NCI-H2107 (cell line): ENCODE measurements at places on chromosomes 4 and X.

GRCh38 chr4:10119278-10119677 is 2.7 kb upstream of the WDR1 start:
- no peak for DNase-seq

- DNase-seq: no peak
Observed at GRCh38 chr4:17785858-17786257, 4.4 kb upstream of the FAM184B start.

DNA sequence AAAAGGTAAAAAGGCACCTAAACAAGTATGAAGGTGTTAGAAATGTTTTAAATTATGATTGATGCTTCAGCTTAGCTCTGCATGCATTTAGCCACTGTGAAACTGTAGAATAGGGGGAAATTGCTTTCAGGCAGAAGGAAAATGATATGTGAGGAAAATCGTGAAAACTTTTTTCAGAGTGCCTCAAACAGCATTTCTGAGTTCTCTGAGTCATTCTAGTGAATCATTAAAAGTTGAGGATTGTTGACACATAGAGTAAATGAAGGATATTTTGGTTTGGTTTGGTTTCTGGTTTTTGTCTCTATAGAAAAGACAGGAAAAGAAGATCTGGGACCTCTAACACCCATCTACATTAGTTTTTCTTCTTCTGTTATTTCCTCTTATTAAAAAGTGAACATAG is 332.5 kb upstream of the TRAM1L1 start:
- DNase-seq: no peak

GRCh38 chr4:16229604-16230003 is 3.3 kb upstream of the TAPT1 start:
- no peak for DNase-seq

- DNase-seq: no peak
Observed at GRCh38 chrX:38890963-38891362, 89.7 kb downstream of the MID1IP1 start.

DNA sequence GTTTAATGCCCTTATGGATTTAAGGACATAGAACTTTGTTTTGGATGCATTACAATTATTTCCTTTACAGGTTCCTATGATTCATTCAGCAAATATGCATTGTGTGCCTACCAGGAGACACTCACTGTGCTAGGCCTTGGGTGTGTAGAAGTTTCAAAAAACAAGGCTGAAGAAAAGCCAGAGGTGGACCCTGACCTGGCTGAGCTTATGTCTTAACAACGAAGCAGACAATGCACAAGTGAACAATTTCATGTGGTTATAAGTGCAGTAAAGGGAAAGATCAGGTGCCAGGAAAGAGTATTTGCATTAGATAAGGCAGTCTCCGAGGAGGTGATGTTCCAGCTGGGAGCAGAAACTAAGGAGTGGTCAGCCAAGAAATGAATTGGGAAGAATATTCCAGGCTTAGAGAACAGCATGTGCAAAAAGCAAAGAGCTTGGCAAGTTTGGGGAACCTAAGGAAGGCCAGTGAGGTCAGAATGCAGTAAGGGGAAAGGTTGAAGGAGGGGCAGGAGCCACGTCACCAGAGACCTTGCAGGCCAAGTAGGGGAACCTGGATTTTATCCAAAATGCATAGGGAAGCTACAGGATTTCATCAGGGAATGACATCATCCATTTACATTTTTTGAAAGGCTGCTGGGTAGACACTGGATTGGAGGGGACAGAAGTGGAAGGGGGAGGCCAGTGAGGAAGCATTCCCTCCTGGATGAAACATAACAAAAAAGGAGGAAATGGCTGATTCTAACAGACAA is 193.6 kb downstream of the SOWAHB start:
- DNase-seq: peak; percentile 0

- DNase-seq: no peak
Observed at GRCh38 chr4:80069108-80069836, 3.8 kb downstream of the ANTXR2 start.

GRCh38 chr4:171101845-171102244 is 711.4 kb upstream of the GALNTL6 start:
- DNase-seq: no peak

GRCh38 chr4:54976031-54976430 is 149.4 kb downstream of the KDR start:
- DNase-seq: no peak

DNA sequence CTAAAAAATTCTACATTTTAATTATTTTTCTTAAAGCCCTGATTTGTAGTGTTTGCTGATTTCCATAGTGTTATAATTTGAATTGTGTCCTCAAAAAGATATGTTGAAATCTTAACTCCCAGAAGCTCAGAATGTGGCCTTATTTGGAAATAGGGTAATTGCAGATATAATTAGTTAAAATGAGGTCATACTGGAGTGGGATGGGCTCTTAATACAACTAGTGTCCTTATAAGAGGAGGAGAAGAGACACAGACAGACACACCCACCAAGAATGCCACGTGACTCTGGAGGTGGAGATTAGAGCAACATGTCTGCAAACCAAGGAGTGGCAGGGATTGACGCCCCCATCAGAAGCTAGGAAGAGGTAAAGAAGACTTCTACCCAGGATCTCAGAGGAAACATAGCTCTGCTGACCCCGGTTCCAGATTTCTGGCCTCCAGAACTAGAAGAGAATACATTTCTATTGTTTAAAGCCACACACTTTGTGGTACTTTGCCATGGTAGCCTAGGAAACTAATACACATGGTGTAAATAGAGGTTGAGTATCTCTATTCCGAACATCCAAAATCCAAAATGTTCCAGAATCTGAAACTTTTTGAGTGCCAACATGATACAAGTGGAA is 70.5 kb upstream of the IRF2 start:
- DNase-seq: no peak

- DNase-seq: no peak
Observed at GRCh38 chr4:183852910-183853547, 52.1 kb upstream of the STOX2 start.

- DNase-seq: no peak
Observed at GRCh38 chr4:133046156-133046555, 102.9 kb upstream of the PCDH10 start.

DNA sequence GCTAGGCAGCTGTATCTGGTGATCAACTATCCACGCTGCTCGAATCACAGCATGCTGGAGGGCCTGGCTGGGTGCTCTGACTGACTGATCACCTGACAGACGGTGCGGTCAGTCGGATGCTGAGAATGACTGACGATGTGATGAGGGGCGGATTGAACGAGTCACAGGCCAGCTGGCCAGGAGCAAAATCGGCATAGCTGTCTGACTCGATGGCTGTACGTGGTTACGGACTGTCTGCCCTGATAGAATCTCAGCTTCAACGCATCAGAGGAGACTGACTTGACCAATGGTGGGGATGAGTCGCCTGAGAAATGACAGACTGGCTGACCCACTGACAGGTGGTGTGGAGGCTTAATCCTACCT is 1.0 kb upstream of the SUV39H1 start:
- DNase-seq: no peak

GRCh38 chr4:148205476-148205875 is 236.7 kb downstream of the NR3C2 start:
- no peak for DNase-seq

DNA sequence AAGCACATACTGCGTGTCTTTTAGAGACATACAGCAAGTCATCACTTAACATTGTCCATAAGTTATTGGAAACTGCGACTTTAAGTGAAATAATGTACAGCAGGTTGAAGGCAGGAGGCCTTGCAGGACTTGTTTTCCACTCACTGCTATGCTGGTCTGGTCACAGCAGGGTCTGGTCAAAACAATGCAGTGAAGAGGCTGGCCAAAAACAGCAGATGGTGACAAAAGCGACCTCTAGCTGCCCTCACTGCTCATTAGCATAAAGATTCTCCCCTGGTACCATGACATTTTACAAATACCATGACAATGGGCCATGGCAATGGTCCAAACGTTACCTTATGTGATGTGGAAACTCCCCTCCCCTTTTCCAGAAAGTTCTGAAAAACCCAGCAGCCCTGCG is 1283.6 kb downstream of the FSTL5 start:
- no peak for DNase-seq

GRCh38 chr4:145279122-145279960 is 99.0 kb upstream of the OTUD4 start:
- DNase-seq: no peak

DNA sequence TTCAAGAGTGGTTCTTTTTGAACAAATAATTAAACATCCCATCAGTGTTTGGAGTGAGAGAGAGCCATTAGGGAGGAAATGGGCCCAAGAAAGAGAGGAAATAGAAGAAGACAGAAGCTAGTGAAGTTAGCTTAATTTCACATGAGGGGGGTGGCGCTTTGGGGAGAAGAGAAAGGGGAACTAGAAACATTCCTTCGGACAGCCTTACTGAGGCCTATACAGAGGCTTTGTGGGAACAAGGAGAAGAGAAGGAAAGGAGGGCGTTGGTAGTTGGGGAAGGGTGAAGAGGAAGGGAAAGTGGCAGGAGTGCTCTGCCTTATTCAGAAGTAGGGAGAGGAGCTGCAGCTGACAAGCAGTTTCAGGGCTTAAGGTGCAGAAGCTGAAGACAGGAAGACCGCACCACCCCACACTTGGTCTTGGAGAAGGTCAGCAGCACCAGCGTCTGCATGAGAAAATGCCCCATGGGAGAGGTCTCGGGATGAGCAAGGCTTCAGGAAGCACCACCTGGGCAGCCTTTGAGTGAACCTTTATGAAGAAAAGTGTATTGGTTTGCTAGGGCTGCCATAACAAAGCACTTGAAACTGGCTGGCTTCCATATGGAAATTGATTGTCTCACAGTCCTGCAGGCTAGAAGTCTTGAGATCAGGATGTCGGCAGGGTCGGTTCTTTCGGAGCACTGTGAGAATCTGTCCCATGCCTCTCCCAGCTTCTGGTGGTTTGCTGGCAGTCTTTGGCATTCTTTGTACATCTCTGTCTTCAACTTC is 85.1 kb downstream of the KIT start:
- no peak for DNase-seq

DNA sequence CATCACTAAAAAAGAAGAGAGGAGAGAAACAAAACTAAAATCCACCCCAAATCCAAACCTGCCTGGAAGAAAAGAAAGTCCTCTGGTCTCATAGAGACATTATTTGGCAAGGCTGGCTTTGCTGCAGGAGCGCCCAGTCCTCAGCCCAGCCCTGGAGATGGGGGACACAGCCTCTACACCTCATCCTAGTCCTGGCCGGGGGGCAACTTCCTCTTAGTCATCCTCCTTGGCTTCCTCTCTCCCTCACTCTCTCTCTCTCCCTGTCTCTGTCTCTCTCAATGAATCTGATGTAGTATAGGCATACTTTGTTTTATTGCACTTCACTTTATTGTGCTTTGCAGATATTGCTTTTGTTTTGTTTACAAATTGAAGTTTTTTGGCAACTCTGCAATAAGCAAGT is 55.8 kb upstream of the MAGEB10 start:
- DNase-seq: no peak

- DNase-seq: no peak
Observed at GRCh38 chr4:40515037-40515397, 114.6 kb downstream of the RBM47 start.
